ENCODE measurements at places on chromosomes 13 and 19. TPM values are rescaled to one million over a fixed set of nuclear protein-coding genes. Genes with fewer than 3 reads are reported as not detected.

GRCh38 chr13:29624997-29625396, 29.5 kb upstream of the SLC7A1 start:
- DNase-seq = no peak

- no peak for DNase-seq
Measured at GRCh38 chr19:5005096-5005495, 36.2 kb downstream of the KDM4B start.

The ETFB gene
- 78.0 TPM for polyA plus RNA-seq

DNA sequence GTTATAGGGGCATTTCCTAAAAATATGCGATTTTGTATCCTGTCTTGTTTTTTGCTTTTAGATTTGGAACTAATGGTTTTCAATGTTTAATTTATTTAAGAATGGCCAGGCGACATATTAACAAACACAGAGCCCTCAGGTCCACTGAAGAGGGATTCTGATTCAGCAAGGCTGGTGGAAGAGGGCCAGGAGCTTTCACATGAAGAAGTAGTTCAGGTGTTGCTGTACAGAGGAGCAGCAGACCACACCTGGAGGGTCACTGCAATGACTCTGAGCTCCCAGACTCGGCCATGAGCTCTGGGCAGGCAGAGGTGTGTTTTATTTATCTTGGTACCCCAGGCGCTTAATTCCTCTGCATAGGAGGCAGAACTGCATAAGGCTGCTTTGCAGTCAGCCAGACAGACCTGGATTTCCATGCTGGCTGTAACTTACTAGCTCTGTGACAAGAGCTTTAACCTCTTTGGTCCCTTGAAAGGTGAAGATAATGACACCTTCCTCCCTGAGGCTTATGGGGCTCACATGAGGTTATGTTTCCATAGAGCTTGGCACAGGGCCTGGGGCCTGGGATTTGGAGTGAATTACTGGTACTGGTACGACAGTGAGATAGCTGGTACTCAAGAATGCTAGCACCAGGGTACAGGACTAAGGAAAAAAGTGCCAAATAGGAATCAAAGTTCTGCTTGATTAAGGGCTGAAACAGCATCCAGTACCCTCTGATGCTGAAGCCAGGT, 184.7 kb downstream of the OXGR1 start:
- no peak for DNase-seq

DNA sequence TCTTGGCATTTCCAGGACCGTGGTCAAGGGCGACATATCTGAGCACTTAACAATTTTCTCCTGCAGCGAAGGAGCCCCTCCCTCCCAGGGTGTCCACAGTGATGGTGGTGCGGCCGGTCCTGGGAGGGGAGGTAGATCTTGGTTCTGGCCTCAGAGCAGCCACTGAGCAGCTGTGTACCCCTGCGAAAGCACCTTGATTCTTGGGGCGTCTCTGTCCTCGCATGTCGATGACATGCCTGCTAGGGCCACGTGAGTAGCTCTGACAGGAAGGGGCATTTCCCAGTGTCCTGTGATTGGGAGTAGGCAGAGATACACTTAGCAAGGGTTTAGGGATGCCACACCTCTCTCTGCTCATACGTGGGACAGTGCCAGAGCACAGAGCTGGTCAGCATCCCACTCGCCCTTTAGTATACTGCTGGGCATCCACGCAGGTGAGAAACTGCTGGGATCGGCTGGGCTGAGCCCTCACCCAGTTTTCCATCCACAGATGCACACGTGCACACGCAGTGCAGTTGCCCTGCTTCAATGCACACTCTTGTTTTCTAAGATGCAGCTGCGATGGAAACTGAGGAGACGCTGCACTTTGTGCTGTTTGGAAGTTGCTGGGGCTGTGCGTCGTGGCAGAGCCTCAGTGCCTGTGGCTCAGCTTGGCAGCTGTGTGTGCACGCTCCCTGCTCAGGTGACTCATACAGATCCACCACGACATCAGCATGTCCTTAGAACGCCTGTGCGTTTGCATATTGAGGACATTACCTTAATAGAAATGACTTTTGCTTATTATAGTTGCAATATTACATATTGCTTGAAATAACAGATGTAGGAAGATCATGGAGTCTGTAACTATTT, 66.8 kb downstream of the TEX29 start:
- DNase-seq = no peak

The TEAD2 gene
- polyA plus RNA-seq = not detected

The FCER2 gene
- 0.52 TPM for polyA plus RNA-seq

The NXNL1 gene
- not detected for polyA plus RNA-seq

DNA sequence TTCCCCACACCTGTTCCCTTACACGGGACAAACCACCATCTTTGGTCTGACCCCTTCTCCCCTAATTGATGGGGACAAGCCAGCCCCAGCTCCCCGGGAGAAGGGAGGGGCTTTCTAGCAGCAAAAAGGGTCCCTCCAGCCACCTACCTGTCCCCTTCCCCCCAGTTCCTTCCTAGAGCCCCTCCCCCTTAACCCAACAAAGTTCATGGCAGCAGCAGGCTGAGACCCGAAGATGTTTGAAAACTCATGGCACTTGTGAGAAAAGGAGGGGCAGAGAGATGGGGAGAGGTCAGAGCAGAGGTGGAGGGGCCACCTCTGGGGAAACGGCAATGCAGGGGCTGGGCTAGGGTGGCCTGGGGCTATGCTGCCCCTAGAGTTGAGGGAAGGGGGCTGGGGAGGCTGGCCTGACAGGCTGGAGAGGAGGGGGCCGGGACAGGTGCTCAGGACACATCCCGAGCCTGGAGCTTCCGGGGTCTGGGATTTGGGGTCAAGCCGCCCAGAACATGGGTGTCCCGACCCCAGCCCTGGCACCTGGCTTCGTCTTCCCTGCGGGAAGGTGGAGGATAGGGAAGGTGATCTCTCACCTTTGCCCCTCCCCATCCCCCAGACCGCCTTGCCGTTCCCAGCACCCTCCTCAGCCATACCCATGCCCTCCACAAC, 12.5 kb upstream of the ASF1B start:
- DNase-seq = no peak

- DNase-seq = no peak
Measured at GRCh38 chr13:82976499-82976898, 905.8 kb downstream of the SLITRK1 start.

The PNPLA6 gene
- 12.7 TPM for polyA plus RNA-seq

The ARID3A gene
- polyA plus RNA-seq = 0.57 TPM

GRCh38 chr19:18969931-18970659, 29.1 kb upstream of the HOMER3 start:
- no peak for DNase-seq

The KLK2 gene
- not detected for polyA plus RNA-seq

DNA sequence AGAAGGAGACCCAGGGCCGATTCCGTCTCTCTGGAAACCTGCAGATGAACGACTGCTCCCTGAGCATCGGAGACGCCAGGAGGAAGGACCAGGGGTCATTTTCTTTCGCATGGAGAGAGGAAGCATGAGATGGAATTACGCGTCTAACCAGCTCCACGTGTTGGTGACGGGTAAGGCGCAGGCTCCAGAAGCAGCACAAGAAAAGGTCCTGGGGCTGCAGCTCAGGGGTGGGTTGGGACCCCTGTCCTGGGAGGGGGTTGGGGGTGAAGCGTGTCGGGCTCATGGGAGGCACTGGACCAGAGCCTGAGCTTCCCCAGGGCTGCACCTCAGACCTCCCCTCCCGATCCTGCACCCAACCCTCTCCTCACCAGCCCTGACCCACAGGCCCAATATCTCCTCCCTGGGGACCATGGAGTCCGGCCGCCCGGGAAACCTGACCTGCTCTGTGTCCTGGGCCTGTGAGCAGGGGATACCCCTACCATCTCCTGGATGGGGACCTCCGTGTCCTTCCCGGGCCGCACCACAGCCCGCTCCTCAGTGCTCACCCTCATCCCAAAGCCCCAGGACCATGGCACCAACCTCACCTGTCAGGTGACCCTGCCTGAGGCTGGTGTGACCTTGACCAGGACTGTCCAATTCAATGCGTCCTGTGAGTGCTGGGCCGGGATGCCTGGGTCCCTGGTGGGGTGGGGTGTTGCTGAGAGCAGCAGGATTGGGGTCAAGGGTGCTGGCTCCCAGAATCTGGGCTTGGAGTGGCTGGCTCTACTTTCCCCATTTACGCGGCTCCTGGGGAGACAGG, 39.6 kb upstream of the CD33 start:
- no peak for DNase-seq

The ILF3 gene
- polyA plus RNA-seq = 99.9 TPM

The GPR12 gene
- polyA plus RNA-seq = not detected

- DNase-seq = no peak
Measured at GRCh38 chr19:38417544-38418506, 8.2 kb downstream of the RASGRP4 start.

DNA sequence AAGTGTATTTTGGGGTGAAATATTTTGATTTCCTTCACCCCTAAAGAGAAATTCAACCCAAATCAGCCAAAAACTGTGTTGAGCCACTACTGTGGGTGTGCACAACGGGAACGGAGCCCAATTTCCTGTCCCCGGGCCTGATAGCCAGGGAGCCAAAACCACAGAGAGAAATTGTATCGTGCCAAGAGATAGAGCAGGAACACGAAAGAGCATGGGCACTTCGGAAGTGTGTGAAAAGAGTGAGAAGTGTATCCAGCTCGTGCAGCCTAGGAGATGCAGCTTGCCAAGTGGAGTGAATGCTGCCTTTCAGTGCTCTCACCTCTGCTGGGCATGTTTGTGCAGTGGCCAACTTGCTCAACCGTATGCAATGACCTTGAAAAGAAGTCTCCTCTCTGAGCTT, 19.4 kb upstream of the PLEKHF1 start:
- no peak for DNase-seq

The PSG1 gene
- polyA plus RNA-seq = not detected

The EBPL gene
- 74.6 TPM for polyA plus RNA-seq

- no peak for DNase-seq
Measured at GRCh38 chr13:55991666-55992065, 1149.1 kb upstream of the PRR20A start.

The RDH8 gene
- not detected for polyA plus RNA-seq

- DNase-seq = no peak
Measured at GRCh38 chr19:4362831-4363545, 19.6 kb downstream of the MPND start.

GRCh38 chr13:26680123-26680450, 80.5 kb downstream of the GPR12 start:
- DNase-seq = no peak

- DNase-seq = no peak
Measured at GRCh38 chr19:28898249-28898648, 314.7 kb downstream of the UQCRFS1 start.

GRCh38 chr13:61410266-61410665, 5.4 kb downstream of the PCDH20 start:
- no peak for DNase-seq

The SSBP4 gene
- 42.8 TPM for polyA plus RNA-seq

The ADGRE3 gene
- polyA plus RNA-seq = not detected

The ZNF554 gene
- polyA plus RNA-seq = 7.1 TPM

DNA sequence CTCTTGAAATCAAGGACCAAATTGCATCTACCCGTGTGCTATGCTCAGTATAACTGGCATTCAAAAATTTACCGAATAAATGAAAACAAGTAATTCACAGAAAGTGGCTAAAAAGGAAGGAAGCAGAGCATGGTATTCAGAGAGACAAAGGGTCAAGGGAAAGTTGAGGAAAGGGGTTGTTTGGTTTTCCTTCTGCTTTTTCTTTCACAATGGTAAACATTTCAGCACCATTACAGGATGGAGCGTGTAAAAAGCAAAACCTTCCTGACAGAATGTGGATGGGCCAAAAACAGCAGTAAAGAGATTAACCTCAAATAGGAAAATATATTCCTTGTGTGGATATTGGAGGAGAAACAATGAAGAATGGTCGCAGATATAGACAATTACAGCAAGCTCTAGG, 14.8 kb downstream of the DIAPH3 start:
- no peak for DNase-seq

DNA sequence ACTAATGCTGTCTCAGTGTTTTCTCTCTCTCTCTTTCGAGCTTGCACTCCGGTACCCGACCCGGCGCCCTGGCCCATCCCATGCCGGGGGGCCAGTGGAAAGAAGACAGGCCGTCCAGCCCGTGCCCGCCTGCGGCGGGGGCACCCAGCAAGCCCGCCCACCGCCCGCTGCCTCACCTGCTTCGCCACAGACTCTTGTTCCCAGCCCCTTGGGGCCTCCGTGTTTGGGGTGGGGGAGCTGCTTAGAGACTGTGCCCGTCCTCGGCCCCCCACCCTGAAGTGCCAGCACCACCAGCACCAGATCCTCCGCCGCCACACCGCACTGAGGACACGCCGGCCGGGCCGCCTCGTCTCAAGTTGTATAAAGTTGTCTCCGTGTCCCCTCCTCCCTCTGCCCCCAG, 2.4 kb downstream of the LENG9 start:
- DNase-seq = no peak

- no peak for DNase-seq
Measured at GRCh38 chr19:52010674-52011073, 2.7 kb upstream of the ZNF615 start.

- DNase-seq = no peak
Measured at GRCh38 chr19:3708207-3708931, at the start of gene TJP3. TSS of gene TJP3 (plus strand) at chr19:3708384. CDS start at chr19:3728433, 20,049 bp downstream.

DNA sequence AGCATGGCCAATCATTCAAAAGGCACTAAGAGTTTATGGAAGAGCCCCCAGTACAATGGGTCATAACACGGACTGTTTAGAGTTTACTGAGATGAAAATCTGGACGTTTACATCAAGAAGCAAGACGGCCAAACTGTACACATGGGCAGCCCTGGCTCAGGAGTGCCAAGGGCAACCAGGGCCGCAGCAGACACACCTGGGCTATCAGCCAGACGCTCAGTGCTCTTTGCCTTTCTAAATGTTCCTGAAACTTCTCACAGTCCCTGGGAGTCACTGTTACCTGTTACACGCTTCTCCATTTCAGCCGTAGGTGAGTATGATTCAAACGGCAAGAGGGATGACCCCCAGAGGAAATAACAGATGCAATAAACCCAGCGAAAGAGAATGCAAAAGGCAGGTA, 64.5 kb downstream of the ABCC4 start:
- DNase-seq = no peak

The TMEM145 gene
- not detected for polyA plus RNA-seq

DNA sequence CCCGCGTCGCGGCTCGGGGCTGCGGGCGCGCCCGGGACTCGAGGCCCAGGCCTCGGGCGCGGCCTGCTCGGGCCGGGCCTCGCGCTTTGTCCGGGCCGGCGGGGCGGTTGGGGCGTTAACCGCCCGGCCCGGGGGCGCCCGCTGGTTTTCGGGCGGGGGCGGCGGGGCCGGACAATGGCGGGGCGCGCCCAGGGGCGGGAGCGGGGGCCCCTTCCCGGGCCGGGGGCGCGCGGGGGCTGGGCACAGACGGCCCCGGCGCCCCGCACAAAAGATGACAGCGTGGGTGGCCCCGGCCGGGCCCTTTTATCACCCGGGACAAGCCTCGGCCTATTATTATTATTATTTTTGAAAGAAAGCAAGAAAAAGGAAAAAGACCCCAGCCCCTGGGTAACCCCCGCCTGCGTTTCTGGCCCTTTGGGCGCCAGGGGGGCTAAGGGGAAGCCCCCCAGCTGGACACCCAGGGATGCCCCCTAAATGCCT, 419 bp downstream of the KDM4B start:
- DNase-seq = no peak

The LRG1 gene
- 0.06 TPM for polyA plus RNA-seq

The CEACAM4 gene
- not detected for polyA plus RNA-seq
